Foreskin keratinocyte (primary cell): ENCODE measurements at places on chromosomes 4 and X. TPM values are rescaled to one million over a fixed set of nuclear protein-coding genes. Genes with fewer than 3 reads are reported as not detected.
A peak's percentile ranks its signal among the peaks of the same experiment; 100 is the strongest.

The RAPGEF2 gene
- total RNA-seq: 18.9 and 19.4 TPM in 2 replicates

The CFI gene
- total RNA-seq: not detected in 2 replicates

The ANXA10 gene
- total RNA-seq: not detected in 2 replicates

The SMIM43 gene
- total RNA-seq: not detected in 2 replicates

The FAM53A gene
- total RNA-seq: 0.74 and 1.3 TPM in 2 replicates

The F11 gene
- not detected in 2 replicates for total RNA-seq

The TRAM1L1 gene
- total RNA-seq: 1.2 and 1.3 TPM in 2 replicates

The CT55 gene
- total RNA-seq: not detected in 2 replicates

The EFHC2 gene
- total RNA-seq: 0.25 and 0.34 TPM in 2 replicates

The CCKAR gene
- not detected in 2 replicates for total RNA-seq

The CLGN gene
- not detected in 2 replicates for total RNA-seq

The MAP9 gene
- 12.0 and 12.3 TPM in 2 replicates for total RNA-seq

- DNase-seq: no peak
Measured at GRCh38 chr4:95637043-95637600, 88.3 kb upstream of the UNC5C start.

GRCh38 chr4:142238589-142238988, 602.2 kb downstream of the IL15 start:
- DNase-seq: no peak

DNA sequence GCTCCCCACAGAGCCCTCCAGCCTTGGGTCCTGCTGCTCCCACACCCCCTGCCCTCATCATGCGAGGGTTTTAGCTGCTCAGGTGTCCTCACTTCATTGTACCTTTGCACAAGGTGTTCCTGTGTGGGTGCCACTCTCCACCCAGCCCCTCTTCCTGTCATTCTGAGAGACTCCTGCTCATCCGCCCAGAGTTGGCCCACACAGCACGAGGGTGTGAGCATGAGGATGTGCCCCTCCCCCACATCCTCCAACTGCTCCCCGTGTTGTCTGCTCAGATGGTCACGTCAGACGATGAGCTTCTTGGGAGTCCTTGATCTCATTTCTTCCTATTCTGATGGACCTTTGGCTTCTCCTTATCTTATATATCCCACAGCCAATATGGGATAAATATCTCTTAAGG, 53.2 kb downstream of the HTT-AS start:
- DNase-seq: no peak

DNA sequence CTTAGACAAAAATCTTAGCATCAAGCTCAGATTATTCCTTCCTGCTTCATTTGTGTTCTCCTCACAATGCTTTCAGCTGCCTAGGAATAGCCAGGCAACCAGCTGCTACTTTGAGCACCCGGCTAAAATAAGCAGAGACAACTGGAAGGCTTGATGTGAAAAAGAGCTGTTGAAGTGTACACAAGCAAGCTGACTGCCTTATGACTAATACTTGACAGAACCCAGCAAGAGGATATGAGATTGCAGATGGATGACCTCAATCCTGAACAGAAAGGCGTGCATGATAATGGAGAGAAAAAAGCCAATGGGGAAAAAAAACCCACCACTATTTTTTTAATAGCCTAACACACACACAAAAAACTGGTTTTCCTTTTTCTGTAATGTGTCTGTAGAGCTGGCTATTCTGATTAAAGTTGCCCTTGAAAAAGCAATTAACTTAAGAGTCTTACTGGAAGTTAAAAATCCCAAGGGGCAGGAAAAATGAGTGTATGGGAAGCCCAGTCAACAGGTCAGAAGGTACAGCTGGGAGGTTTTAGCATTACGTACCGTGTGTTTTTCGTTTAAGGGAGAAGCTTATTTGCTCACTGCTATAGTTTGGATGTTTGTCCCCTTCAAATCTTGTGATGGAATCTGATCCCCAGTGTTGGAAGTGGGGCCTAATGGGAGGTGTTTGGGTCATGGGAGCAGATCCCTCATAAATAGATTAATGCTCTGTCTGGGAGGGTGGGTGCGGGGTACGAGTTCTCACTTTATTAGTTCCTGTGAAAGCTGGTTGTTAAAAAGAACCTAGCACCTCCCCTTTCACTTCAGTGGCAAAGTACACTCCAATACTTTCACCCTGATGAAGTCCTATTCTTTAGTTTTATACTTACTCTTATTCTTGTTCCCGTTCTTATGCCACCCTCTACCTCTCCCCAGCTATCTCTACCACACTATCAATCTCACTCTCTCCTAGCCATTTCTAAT, 37.1 kb upstream of the HERC6 start:
- peak; percentile 55 for DNase-seq

- DNase-seq: peak; percentile 48
Measured at GRCh38 chr4:177546745-177547144, 104.5 kb upstream of the AGA start.

DNA sequence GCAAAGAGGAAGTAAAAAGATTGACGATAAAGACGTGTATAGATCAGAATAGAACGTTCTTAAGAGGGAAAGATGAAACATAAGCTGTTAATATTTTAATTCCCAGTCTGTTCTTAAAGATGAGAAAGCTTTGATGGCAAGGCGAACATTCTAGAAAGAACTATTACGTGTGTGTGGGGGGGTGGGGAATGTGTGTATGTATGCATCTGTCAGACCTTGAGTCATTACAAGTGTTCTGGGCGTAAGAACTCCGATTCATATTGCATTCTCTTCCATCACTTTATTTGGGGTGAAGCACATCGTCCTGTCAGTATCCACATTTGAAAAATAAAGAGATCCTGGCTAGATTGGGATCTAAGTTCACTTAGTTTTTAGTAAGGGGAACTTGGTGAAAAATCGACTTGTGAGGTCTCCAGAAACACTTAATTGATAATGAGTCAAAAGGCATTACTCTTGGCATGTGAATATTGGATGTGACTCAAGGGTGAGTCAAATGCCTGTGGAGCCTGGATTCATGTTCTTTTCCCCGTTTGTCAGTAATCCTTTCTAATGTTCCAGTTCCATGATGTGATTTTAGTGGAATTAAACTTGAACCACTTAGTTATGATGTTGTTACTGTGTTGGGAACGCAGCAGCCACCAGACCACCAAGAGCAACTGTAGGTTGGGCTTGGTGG, 3.1 kb downstream of the SMS start:
- DNase-seq: peak; percentile 80

GRCh38 chrX:68498508-68499379, at the start of gene YIPF6:
TSS of gene YIPF6 (plus strand) at chrX:68499051. CDS start at chrX:68499067, 16 bp downstream.
- DNase-seq: peak; percentile 37

GRCh38 chr4:152659806-152660205, 20.0 kb downstream of the TMEM154 start:
- no peak for DNase-seq

- no peak for DNase-seq
Measured at GRCh38 chrX:150363561-150364346, 637 bp downstream of the MAMLD1 start.

DNA sequence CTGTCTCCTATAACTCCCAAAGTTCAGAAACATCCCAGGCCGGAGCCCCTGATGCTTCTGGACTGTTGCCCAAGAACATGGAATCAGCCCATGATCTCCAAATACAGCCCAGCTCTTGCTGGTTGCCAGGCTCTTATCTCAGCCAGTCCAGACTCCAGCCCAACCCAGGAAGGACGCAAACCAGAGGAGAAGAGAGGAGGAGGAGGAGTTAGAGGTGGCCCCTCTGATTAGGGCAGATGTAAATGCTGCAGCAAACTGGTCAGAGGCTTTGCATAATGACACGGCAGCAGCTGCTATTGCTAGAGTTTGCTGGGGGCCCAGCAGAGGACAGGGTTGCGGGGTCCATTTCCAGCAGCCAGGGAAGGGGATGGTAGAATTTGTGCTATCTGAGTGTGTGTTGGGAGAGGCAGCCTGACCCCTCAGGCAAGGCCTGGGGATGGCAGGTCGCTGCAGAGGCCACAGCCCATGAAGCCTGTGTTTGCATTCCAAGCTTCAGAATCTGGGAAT, 4.2 kb upstream of the OTUD5 start:
- DNase-seq: no peak

DNA sequence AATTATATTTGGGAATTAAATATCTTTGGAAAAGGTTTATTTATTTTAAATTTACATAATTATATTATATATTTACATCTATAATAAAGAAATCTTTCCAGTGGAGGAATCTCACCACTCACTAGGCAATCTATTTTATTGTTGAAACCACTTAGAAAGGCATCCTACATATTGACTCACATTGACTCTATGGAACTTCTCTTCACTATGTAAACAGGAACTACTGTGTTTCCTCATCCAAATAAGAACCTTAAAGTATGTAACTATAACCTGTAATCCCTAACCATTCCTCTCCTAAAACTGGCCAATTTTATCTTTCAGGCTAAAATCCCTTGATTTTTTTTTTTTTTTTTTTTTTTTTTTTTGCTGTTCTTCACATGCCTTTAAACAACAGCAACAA, 268.7 kb downstream of the MAPK10 start:
- no peak for DNase-seq

- no peak for DNase-seq
Measured at GRCh38 chrX:119238557-119238956, 2.5 kb downstream of the PGRMC1 start.

GRCh38 chr4:21952549-21952948, 4.0 kb upstream of the KCNIP4 start:
- no peak for DNase-seq

DNA sequence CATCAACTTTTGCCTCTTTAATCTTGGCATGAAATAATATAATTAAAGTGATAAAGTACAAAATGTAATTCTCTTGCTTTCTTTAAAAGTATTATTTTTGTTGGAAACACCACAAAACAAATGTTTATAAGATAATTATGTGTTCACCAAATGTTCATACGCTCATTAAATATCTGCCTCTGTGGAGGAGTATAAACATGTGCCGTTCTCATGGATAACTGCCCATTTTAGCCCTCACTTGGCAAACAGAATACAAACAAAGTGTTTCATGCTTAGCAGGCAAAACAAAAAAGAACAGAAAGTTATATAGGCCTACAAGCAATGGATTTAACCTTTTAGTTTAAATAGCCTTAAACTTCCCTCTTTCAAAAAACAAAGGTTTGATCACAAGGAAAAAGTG, 800.5 kb upstream of the DIAPH2 start:
- DNase-seq: no peak

DNA sequence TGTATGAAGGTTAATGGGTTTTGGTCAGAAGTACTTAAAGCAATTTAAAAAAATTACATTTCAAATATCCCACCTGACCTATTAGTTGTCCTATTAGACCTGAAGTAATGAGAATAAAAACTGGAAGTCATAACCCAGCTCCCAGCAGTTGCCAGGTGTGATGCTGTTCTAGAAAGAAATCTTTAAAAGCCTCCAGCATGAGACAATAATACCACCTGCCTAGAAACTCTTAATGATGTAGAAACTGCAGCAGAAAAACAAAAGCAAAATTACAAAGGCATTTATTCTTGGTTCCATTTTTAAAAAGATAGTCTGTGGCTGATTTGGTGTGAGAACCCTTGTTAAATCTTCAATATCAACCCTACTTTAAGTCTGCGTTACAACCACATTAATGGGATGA, 1137.7 kb upstream of the TENM3 start:
- no peak for DNase-seq

GRCh38 chrX:139811942-139812629, 104.1 kb upstream of the MCF2 start:
- no peak for DNase-seq

- no peak for DNase-seq
Measured at GRCh38 chr4:148067301-148067916, 335.5 kb downstream of the ARHGAP10 start.

GRCh38 chrX:122248681-122249080, 935.4 kb upstream of the GRIA3 start:
- DNase-seq: no peak

DNA sequence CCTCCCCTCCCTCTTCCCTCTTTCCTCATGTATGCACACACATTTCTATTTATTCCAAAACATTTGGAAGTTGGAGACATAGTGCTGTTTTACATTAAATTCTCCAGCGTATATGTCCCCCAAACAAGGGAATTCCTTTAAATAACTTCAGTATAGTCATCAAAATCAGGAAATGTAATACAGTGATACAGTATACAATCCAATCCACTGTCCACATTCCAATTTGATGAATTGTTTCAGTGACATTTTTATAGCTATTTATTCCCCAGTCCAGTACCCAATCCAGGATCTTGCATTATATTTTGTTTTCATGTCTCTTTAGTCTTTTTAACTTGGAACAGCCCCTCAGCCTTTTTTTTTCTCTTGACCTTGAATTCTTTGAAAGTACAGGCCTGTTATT, 233.0 kb downstream of the DKK2 start:
- no peak for DNase-seq

GRCh38 chr4:173448103-173448502, 49.2 kb upstream of the SCRG1 start:
- no peak for DNase-seq

- DNase-seq: no peak
Measured at GRCh38 chrX:135649029-135649428, 64.4 kb upstream of the CT45A1 start.

- DNase-seq: no peak
Measured at GRCh38 chr4:2180410-2180809, 61.5 kb downstream of the HAUS3 start.

GRCh38 chr4:3442959-3443749, 1.4 kb downstream of the HGFAC start:
- DNase-seq: no peak

DNA sequence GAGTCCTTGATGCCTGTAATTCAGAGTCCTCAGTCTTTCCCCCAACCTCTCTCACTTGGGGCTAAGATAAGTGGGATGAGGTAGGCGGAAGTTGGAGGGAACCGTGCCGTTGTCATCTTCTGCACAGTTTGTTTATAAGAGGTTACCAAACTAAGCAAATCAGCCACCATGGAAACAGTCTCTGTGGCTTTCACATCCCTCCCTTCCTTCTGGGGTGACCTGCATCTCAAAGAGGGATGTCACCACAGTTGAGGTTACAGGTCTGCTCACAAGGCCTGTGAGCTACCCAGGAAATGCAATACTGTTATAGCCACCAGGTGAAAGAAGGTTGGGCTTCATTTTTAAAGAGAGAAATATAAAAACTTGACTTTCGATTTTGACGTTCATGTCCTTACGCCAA, 26.3 kb downstream of the RTL5 start:
- DNase-seq: no peak

DNA sequence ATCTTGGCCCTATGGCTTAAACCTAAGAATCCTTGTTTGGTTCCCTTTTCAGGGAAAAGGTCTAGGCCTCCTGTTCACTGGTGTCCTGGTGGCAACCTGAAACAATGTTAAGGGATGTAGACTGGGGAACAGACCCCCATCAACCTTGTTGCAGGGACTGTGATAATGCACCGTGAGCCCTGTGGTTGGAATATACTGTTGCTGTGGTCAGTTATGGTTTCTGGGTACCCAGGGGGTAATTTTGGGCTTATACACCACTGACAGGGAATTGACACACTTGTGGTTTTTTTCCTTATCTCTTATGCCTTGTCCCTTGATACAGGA, 64.0 kb upstream of the WDR1 start:
- DNase-seq: no peak
